ENCODE measurements at places on chromosomes 7 and 10.

GRCh38 chr10:132615341-132616169 lies 78.0 kb downstream of the INPP5A start:
- DNase-seq = no peak

DNA sequence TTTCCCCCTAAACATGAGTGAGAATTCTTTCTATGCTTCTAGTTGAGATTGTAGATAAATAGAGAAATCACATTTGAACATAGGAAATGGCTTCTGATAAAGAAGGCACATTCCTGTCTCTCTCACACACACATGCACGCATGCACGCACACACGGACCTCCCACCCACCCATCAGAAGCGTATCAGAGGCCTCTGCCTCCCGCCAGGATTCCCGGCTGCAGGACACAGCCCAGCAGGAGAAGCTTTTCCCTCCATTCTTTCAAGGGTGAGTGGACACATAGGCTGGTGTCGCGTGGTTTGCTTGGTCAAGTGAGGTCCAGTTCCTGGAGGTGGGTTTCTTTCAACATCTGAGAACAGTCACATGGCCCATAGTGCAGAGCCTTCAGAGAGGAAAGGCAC lies 34.2 kb downstream of the KLF6 start:
- no peak for DNase-seq

- DNase-seq = no peak
These were observed 559.4 kb upstream of the GALNT17 start for GRCh38 chr7:70572571-70572970.

DNA sequence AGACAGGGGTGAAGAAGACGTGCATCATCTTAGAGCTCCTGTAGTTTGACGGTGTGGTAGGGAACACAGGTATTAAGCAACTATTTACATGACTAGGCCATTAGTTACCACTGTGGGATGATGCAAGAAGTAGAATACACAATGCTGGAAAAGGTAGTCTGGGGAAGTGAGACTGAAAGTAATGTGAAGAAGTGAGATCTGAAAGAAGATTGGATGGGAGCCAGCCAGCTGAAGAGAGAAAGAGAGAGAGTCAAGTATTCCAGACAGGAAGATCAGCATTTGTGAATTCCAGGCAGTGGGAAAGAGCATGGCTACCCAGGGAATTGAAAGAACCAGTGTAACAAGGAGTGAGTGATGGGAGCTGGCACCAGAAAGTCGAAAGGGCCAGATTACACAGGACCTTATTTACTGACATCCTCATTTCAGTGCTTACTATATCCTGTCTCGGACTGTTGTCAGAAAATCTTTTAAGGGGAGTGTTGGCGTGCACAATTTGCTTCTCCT lies 4.0 kb upstream of the CFAP58 start:
- no peak for DNase-seq

DNA sequence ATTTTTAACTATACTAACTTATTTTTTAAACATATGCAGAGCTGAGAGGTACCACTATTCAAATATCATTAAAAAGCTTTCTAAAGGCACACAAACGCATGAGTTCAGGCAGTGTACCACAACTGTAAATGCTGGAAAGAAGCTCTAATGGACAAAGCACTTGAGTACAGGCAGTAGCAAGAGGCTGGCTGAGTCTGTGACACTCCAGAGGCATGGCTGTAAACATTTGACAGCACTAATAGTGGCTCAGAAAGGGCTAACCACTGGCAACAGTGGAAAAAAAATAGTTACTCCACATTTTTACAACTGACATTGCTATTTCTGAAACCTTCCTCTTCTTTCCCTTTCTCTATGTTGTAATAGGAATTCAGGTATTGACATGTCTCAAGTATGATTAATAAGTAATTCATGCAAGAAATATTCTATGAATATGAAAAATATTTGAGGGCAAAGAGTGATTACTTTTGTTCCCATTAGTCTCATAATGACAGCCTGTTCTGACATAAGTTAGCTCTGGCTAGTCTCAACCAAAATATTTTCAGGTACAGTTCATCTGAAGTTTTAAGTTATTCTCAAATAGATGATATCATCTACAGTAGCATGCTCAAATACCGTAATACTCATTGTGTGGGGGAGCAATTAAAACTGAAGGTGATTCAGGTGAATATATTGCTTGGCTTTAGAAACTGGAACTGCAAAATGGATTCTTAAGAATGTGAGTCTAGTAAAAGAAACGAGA lies 324.0 kb upstream of the POT1 start:
- peak; percentile 44 for DNase-seq

DNA sequence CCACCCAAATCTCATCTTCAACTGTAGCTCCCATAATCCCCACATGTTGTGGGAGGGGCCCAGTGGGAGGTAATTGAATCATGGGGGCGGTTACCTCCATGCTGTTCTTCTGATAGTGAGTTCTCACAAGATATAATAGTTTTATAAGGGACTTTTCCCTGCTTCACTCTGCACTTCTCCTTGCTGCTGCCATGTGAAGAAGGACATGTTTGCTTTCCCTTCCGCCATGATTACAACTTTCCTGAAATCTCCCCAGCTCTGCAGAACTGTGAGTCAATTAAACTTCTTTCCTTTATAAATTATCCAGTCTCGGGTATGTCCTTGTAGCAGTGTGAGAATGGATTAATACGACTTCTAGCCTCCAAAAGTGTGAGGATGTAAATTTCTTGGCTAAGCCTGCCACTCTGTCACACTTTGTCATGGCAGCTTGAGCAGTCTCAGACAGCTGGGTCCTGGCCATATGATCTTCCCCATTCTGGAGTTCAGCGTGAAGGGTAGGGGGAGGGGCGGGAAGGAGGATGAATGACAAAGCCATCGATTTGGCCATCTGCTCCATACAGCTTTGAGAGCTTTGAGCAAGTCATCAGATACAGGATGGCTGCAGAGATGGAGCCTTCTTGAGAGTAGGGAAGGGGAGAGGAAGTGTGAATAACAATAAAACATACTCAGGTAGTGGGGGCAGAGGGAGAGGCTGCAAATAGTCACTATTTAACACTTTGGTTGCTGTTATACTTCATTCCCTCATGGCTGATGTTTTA lies 19.1 kb upstream of the INPP5F start:
- no peak for DNase-seq

- DNase-seq = peak; percentile 53
These were observed 108.8 kb downstream of the ABCA13 start for GRCh38 chr7:48280100-48280499.

GRCh38 chr7:135213831-135214230 lies 2.5 kb upstream of the WDR91 start:
- DNase-seq = peak; percentile 91

GRCh38 chr10:71542478-71542877 lies 145.8 kb downstream of the CDH23 start:
- no peak for DNase-seq

GRCh38 chr10:14225379-14225778 lies 105.3 kb downstream of the FRMD4A start:
- DNase-seq = no peak

GRCh38 chr7:95772771-95773581 lies 622 bp downstream of the DYNC1I1 start:
- no peak for DNase-seq

DNA sequence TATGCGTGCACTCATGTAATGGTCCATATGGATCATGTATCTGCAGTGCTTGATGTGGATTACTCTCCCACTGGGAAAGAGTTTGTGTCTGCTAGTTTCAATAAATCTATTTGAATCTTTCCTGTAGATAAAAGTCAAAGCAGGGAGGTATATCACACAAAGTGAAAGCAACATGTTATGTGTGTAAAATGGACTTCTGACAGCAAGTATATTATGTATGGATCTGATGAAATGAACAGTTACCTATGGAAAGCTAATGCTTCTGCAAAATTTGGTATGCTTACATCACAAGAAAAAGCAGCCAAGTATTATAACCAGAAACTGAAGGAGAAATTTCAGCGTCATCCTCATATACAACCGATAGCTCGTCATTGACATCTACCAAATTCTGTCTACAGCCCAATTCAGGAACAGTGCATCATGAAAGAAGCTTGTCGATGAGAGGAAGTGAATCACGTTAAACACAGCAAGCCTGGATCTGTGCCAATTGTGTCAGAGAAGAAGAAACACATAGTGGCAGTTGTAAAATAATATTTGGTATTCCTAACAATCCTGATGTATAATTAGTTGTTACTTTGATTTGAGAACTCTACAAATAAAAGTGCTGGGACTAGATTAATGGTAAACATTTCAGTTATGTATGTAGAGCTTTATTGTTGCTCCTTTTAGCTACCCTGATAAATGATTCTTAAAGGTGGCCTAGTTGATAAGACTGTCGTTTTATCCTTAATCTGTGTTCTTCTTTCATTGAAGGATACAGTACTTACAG lies 14.2 kb upstream of the SYPL1 start:
- no peak for DNase-seq

DNA sequence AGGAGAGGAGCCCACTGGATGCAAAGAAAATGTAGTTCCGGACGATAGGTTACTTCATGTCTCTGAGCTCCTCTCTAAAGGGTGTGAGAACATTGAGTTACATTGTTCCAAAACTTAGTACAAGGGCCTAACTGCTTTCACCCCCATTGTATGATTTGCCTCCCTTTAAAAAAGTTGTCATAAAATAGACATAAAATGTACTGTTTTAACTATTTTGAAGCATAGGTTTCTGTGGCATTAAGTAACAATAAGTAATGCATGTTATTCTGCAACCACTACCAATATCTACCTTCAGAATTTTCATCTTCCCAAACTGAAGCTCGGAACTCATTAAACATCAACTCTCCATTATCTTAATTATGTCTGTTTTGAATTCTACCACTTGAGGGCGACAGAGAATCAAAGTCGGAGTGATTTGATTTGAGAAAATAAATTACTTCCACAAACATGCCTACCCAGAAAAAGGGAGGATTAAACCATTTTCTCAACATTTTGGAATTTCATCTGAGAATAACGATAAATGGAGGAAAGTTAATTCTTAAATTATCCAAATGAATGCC lies 2.7 kb downstream of the IGFBP1 start:
- DNase-seq = no peak

DNA sequence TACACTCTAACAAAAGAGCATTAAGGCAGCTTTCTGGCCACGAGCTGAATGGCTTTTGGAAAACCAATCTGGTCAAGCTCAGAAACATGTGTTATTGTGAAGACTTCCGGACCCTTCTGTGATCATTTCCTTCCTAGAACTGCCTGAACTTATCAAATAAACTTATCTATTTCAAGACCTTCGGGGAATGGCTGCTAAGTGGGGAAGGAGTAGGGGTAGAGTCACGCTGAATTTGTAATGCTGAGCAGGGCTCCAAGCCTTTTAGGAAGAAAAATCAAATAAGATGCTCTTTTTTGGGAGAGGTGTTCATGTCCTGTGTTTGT lies 56.6 kb downstream of the PAPSS2 start:
- DNase-seq = no peak

- DNase-seq = no peak
These were observed 92.4 kb downstream of the ARID5B start for GRCh38 chr10:61993711-61994401.

DNA sequence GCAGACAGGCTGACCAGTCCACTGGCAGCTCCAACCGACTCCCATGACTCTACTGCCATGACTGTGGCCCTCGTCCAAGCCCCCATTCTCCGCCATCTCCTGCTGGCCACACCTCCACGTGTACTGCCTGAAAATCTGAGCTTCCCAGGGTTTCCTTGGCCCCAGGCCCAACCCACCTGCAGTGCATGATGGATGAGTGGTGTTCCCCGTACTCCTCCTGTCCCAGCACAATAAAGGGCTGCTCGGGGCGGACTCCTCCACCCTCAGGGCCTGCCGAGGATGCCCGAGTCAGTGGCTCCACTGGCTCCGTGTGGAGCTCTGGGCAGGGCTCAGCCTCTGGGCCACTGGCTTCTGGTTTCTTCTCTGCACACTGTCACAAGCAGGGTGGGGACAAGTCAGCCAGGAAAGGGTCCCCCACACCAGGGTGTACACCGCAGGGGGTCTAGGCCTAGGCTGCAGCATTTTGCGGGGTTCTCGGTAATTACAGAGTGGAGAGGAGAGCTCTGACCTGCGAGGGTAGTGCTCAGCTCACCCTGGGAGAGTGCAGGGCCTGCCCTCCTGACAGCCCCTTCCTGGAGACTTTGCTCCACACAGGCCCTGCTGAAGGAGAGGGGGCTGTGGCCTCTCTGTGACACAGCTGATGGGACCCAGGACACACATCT lies 15.2 kb downstream of the WDR91 start:
- DNase-seq = no peak

GRCh38 chr7:32243687-32244290 lies 173.6 kb upstream of the PDE1C start:
- DNase-seq = no peak

DNA sequence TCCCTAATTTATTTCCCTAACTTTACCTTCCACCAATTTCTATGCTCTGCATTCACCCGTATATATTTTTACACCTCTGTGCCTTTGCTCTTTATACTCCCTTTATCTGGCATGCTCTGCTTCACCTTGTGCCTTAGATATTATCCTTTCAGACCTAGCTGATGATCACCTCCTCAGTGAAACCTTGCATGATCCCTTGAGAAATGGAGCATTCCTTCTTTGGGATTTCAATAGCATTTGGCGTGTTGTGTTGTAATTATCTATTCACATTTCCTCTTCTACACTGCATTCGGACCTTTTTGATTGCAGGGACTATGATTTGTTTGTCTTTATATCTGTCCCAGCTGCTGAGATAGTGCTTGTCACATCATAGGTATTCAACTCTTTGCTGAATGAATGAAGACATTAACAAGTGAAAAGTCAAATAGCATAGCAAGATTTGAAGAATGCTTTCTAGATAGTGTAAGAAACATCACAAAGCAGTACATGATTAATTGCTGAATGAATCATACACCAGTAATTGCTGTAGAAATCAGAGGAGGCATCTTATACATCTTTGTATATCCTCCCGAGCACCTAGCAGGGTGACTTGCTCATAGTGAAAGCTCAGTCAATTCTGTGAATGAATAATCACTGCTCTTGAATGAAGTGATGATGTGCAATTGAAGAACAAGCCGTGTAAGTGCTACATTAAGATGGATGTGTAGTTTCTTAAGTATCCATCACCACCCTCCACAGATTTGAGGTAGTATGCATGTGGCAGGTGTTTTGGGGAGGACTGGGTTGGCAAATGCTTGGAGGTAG lies 2.0 kb upstream of the TM9SF3 start:
- DNase-seq = peak; percentile 45

DNA sequence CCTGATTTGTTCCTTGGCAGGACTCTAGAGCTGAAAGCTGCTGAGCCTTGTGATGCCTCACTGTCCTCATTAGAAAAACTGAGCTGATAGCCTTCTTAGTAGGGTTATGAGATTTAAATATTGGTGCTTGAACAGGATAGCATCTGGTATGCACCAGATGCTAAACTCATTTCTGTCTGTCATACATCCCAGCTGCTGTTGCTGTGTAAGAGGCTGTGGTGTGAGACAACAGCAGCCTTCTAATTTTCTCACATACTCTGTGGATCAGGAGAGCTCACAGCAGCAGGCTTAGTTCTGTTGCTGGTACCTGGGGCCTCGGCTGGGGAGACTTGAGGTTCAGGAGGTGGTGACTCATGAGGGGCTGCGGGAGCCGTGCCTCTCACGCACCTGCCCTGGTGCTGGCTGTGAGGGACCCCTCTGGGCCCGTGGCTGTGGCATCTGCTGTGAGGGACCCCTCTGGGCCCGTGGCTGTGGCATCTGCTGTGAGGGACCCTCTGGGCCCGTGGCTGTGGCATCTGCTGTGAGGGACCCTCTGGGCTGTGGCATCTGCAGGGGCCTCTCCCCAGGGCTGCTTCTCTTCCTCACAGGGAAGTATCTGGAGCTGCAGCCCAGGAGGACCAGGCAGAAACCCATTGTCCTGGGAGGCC lies 12.5 kb downstream of the DYNC2I1 start:
- DNase-seq = no peak

- DNase-seq = no peak
These were observed 92.4 kb downstream of the CTTNBP2 start for GRCh38 chr7:117780832-117781231.

- DNase-seq = no peak
These were observed 81.1 kb upstream of the ADO start for GRCh38 chr10:62723375-62723774.
